Amniotic stem cell (primary cell): ENCODE measurements at places on chromosomes 16 and 17.

GRCh38 chr17:74569020-74570003, 2.0 kb upstream of the CD300H start:
- DNase-seq: no peak

DNA sequence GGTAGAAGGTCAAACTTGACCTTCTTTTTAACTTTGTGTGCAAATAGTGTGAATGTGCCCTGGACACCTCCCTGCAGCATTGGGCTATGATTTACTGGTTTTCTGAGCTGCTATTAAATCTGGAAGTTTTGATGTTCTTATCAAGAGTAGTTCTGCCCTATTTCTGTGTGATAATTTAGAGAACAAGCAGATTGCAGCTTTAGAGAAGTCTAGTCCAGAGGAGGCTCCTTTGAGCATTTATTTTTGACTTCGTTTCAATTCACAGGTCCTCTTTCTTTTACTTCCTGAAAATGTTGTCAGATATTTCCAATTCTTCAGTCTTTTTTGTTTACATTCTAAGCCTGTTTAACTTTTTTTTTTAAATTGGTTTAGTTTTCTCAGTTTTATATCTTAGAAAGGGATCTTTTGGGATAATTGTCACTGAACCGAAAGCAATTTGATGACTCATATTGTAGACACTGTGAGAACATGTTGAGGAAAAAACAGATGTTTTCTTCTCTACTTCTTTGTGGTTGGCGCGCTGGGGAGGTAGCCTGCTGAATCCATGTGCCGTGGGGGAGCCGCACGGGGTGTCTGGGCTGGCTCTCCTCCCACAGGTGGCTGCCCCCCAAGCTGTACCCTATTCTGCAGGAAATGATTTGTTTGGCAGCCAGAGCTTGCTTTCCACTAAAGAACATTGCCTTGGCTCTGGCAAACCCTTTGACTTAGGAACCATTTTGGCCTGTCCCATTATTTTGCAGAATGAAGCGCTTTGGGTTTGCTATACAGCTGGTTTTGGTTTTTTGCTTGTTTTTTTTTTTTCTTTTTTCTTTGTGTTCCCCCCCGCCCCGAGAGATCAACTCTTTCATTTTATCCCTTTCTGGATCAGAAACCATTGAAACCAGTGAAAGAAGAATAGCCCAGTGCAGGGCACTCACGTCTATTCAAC, 53.4 kb downstream of the MFSD11 start:
- peak; percentile 14 for DNase-seq

DNA sequence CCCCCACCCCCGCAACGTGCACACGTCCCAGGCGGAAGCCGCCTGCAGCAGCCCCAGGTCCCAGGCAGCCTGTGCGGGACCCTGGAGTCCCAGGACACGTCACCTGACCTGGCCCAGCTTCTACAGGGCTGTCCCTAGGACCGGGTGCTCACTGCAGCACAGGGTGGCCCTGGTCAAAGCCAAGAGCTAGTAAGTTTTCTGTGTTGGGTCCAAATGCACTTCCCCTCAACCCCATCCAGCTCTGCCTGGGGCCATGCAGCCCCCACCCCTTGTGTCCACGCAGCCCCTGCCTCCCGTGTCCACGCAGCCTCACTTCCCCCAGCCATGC, 22.1 kb upstream of the PVALEF start:
- no peak for DNase-seq

GRCh38 chr17:81049973-81050551, 15.1 kb downstream of the BAIAP2 start:
- DNase-seq: no peak

- peak; percentile 24 for DNase-seq
Observed at GRCh38 chr16:66483689-66484452, 56.8 kb downstream of the BEAN1 start.

GRCh38 chr17:57880086-57880456, 30.2 kb upstream of the MRPS23 start:
- no peak for DNase-seq

DNA sequence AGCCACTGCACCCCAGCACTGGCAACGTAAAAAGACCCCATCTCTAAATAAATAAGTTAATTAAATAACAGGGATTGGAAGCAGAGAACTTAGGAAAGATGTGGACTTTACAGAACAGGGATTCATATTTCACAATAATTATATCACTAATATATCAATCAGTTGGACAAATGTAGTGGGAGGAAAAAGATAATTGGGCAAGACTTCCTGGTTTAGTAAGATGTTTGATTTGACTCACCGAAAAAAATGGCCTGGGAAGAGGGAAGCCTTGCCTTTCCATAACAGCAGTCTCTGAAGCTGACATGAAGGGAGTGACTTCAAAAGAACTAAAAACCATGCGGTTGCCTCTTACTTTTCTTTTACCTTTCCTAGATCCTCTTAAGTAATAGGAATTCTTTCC, 15.2 kb upstream of the C17orf78 start:
- no peak for DNase-seq

- no peak for DNase-seq
Observed at GRCh38 chr16:68235108-68235886, 630 bp downstream of the ESRP2 start.

GRCh38 chr17:44111777-44112176, 11.7 kb downstream of the HDAC5 start:
- DNase-seq: no peak

GRCh38 chr16:51747329-51747728, 596.3 kb upstream of the SALL1 start:
- no peak for DNase-seq

DNA sequence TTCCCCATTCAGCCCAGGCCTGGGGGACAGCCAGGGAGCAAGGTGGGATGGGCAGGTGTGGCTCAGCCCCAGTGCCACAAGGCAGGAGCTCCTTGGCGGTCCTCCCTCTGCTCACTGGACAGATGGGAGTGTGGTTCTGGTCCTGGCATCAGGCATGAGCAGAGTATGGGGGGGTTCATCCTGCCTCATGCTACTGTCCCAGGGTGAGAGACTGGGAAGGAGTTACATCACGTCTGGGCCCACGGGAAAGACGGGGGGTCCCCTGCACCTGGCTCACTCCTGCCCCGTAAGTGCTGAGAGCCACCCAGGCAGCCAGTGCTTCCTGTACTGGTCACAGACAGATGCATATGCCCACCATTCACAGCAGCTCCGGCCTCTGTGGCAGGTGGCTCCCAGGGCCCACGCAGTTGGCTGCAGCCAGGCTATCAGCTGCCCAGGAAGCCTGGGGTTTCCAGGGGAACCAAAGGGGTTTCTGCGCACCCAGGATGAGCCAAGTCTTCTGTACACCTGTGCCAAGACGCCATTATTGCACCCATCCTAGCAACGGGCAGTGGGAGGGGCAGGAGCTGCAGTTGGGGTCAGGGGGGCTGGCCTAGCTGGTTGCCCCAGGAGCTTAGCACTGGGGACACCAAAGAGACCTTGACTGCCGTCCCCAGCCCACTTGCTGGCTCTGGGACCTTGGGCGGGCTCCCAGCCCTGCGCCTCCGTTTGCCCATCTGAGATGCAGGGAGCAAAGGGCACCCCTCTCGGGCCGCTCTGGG, 1.9 kb downstream of the BAIAP3 start:
- DNase-seq: no peak

- no peak for DNase-seq
Observed at GRCh38 chr17:4147751-4148310, 4.8 kb downstream of the CYB5D2 start.

GRCh38 chr17:2571523-2572303, 21.7 kb upstream of the PAFAH1B1 start:
- no peak for DNase-seq

GRCh38 chr16:68973611-68974120, 130.3 kb downstream of the TANGO6 start:
- DNase-seq: no peak

DNA sequence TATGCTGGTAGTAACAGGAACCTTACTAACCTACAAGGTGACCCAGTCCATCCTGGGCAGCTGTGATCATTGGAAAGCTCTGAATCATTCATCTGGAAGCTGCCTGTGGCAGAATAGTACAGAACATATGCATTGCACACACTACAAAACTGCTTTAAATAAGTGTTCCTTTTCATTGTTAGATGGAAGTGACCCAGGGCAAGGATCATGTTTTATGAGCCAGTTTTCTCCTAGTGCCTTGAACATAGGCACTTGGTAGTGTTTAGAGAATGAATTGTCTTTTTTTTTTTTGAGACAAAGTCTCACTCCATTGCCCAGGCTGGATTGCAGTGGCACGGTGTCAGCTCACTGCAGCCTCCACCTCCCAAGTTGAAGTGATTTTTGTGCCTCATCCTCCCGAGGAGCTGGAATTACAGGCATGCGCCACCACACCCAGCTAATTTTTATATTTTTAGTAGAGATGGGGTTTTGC, 55.4 kb downstream of the TENT4B start:
- no peak for DNase-seq

- DNase-seq: no peak
Observed at GRCh38 chr17:46045639-46046038, 46.6 kb downstream of the STH start.

- no peak for DNase-seq
Observed at GRCh38 chr16:25570131-25570530, 121.6 kb upstream of the HS3ST4 start.

- peak; percentile 73 for DNase-seq
Observed at GRCh38 chr16:85173981-85174751, 61.9 kb upstream of the CIBAR2 start.

DNA sequence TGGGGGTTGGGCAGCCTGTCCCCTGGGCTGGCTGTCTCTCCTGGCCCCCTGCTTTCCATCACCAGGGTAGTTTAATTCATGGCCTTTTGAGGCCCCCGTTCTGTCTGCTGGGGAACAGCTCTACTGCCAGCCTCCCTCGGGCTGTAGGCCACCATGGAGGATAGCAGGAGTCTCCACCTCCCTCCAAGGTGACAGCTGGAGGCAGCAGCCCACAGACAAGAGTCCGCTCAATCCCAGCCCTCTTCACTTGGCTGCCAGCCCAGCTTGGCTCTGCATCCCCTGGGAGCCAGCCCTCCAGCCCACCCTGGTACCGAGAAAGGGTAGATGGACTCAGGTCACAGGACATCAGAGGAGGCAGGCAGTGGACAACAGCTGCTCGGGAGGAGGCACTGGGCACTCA, 194.6 kb upstream of the SDK2 start:
- DNase-seq: no peak

DNA sequence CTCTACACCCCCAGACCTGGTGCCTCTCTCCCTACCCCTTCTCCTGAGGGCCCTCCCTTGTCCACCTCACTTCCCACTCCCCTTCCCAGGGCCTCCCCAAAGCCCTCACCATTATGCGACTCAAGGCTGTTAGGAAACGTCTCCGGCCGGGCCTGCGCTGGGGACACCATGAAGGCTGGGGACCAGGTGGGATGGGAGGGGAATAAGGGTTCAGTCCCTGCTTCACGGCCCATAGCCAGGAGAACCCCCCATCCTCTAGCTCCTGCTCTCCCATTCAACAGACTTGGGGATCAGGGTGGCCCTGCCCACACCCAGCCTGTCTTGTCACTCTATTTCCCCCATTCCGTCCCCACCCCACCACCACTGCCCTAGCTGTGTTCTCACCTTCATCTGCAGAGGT, 2.1 kb downstream of the NEURL4 start:
- DNase-seq: no peak

DNA sequence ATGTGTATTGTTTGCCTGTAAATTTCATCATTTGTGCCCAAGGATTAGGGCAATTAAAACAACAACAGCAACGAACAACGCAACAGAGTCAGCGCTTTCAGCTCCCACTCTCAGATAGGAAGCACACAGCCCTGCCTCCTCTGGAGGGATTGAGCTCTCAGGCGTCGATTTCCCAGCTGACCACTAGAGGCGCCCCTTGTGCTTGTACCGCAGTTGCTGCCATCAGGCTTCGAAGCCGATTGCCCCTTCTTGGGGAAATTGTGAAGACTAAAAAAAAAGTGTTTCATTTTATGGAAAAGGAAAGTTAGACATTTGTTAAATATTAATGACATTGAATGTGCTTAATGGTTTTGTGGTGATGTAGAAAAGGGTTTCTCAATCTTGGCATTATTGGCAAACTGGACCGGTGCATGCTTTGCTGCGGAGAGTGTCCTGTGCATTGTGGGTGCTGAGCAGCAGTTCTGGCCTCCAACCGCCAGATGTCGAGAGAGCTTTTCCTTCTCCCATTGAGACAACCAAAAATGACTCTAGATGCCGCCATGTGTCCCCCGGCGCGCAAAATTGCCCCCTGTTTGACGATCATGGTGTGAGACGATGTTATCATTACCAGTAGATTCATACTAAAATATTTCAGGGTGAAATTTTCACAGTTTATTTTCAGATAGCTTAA, 650.4 kb upstream of the RBFOX1 start:
- DNase-seq: no peak

DNA sequence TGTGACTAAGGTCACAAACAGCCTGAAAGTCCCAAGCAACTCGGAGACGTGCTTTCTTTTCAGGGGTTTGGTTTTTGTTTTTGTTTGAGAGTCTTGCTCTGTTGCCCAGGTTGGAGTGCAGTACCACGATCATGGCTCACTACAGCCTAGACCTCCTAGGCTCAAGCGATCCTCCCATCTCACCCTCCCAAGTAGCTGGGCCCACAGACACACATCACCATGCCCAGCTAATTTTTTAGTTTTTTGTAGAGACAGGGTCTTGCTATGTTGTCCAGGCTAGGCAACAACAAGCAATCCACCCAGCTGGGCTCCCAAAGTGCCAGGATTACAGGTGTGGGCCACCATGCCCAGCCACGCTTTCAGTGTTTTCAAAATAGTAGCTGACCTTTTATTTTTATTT, 19.8 kb upstream of the GGA2 start:
- DNase-seq: no peak

GRCh38 chr17:76537288-76537577, 276 bp downstream of the CYGB start:
- no peak for DNase-seq

DNA sequence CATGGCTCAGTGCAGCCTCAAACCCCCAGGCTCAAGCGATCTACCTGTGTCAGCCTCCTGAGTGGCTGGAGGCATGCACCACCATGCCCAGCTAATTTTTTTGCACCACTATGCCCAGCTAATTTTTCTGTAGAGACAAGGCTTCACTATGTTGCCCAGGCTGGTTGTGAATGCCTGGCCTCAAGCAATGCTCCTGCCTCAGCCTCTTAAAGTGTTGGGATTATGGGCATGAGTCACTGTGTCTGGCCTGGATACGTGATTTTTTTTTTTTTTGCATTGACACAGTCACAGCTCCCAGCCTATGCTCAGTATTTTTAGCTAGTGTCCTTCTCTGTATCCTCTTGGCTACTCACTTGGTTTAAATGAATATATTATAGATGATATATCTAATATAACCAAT, 377.0 kb upstream of the TNRC6C start:
- no peak for DNase-seq

DNA sequence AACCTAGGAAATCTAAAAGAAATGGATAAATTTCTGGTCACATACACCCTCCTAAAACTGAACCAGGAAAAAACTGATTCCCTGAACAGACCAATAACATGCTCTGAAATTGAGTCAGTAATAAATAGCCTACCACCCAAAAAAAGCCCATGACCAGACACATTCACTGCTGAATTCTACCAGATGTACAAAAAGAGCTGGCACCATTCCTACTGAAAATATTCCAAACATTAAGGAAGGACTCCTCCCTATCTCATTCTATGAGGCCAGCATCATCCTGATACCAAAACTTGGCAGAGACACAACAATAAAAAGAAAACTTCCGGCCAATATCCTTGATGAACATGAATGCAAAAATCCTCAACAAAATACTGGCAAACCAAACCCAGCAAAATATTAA, 52.9 kb downstream of the TTC19 start:
- no peak for DNase-seq

- peak; percentile 22 for DNase-seq
Observed at GRCh38 chr17:59311051-59311468, 20.4 kb upstream of the YPEL2 start.
